ENCODE measurements at places on chromosomes 12 and 14. TPM values are rescaled to one million over a fixed set of nuclear protein-coding genes. Genes with fewer than 3 reads are reported as not detected.
A peak's percentile ranks its signal among the peaks of the same experiment; 100 is the strongest.

DNA sequence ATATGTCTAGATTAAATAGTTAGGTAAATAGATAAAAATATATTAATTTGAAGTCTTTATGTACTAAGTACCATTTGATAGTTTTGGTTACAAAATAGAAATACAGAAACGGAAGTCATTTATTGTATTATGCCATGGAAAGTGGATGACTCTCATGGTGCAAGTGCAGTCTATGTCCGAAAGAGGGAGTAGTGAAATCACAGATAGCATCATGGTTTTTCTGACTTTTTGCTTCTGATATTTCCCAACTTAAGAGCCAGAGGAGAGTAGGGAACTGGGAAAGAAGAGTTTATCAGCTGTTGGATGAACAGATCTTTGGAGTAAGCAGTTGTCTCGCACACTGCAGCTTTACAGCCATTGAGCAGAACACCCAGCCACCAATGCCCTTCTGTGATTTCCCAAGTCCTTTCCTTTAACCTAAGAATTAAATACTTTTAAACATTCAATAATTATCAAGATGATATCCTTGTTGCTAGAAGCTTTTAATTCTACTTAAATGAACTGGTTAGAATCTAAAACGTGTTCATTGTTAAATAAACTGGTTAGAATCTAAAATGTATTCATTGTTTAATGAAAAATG lies 18.4 kb upstream of the SRGAP1 start:
- no peak for DNase-seq

- DNase-seq, result no peak
These were observed 17.3 kb upstream of the CCND2 start for GRCh38 chr12:4256043-4256826.

GRCh38 chr14:31843361-31844091 lies 233.6 kb upstream of the ARHGAP5 start:
- no peak for DNase-seq

DNA sequence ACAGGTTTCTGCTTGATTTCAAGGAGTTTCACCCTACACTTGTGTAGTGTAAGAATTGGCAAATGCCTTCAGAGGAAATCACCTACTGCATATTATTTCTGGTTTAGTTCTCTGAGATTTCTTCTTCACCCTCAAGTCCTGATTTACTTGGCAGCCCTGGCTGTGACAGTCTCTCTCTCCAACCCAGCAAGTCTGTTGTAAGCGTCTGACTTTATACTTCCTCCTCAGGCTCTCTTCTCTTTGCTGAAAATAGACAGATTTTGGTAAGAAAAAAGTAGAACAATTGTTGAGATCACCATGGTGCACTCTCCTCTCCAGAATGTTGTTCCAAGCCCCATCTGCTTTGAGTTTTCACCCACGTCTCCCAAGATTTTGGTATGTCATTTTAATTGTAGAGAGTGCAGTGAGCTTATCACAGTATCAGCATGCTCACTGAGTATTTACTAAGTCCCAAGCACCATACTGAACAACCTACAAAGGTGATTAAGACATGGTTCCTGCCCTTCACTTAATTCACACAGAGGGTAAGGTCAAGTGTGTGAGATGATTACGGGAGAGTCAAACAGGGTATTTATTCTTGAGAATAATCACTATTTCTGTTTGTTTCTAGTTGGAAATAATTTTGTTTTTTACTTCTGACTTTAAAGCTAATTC lies 148.7 kb downstream of the MDGA2 start:
- DNase-seq, result no peak

- no peak for DNase-seq
These were observed 53.5 kb downstream of the FRS2 start for GRCh38 chr12:69523433-69524330.

DNA sequence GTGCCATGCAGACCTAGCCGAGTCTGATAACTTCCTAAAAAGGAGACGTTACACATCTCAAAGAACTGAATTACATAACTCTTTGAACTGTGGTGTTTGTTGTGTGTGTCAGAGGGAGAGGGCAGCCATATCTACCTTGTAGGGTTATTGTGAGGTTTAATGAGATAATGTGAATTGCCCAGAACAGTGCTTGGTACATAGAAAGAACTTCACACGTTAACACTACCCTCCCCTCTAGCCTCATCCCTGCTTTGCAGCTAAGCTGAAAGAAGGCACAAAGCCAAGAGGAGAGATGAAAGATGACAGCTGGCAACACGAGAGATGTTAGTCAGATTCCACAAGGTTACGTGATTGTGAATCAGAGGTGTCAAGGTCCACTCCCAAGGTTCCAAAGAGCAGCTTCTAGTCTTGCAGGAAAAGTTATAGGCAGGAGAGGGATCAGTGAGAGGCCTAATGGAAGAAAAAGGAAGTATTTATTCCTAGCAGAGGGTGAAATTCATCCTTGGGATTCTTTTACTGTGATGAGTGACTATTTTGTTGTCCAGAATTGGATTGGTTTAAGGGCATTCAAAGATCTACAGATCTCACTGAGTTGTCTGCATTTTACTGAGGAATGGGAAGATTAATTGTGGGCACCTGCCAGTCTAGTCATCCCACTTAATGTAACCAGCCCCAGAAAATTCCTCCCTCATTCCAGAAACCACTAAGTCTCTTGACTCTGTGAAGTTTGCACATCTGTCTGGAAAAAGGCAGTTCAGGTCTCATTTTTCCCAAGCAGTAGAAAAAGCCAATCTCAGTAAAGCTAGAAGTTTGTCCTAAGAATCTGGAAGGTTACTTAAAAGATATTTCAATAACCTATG lies 25.9 kb upstream of the WNK1 start:
- peak; percentile 26 for DNase-seq

DNA sequence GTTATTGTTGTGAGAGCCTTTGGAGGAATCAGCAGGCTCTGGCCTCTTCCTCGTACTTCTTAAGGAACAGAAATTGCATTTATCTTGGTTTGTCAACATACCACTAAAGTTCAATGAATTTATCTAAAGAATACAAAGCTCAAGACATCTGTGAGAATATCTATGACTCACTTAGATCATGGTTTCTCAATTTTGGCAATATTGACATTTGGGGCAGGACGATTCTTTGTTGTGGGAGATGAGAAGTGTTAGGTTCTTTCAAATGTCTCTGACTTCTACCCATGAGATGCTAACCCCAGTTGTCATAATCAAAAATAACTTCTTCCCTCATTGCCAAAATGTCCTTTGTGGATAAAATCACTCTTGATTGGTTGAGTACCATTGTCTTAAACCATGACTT lies 1190.3 kb downstream of the GALC start:
- no peak for DNase-seq

DNA sequence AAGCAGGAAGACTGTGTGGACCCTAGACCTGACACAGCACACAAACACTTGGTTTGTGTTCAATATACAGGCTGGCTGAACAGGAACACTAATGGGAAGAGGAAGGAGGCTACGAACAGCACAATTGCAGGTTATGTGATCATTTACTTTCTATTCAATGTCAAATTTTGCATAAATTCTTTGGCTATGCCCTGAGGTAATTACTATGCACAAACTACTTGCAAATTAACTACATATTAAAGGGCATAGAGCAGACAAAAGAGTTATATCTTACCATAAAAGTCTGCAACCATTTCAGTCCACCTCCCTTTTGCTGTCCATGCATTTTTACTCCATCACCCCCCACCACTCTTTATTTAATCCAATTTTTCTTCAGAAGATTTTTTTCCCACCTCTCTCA lies 291.2 kb upstream of the TMTC1 start:
- no peak for DNase-seq

The ANKRD33 gene
- not detected for total RNA-seq

GRCh38 chr12:23185346-23185745 lies 560.4 kb downstream of the ETNK1 start:
- DNase-seq, result no peak

GRCh38 chr12:121218588-121219352 lies 8.8 kb downstream of the P2RX4 start:
- DNase-seq, result no peak

GRCh38 chr12:97907504-97907903 lies 444.9 kb downstream of the RMST start:
- DNase-seq, result no peak

The SIX1 gene
- 76.4 TPM for total RNA-seq

DNA sequence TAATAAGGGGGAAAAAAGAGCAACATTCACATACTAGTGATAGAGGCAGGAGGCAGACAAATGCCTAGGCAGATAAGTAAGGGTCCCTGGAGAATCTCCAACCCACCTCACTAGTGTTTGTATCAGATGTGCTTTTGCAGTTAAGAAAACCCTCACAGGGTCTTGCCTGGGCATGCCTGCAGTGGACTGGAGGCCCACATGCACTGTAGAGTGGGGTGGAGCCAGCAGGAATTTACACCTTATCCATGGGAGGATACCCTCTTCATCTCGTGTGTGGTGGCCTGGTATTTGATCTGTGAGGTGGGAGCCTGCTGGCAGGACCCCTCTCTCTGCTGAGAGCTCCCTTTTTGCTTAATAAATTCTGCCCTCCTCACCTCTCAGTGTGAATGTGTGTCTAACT lies 238.0 kb upstream of the SLC16A7 start:
- no peak for DNase-seq

GRCh38 chr14:54085841-54086240 lies 129.2 kb upstream of the BMP4 start:
- DNase-seq, result no peak

The GNB3 gene
- not detected for total RNA-seq

DNA sequence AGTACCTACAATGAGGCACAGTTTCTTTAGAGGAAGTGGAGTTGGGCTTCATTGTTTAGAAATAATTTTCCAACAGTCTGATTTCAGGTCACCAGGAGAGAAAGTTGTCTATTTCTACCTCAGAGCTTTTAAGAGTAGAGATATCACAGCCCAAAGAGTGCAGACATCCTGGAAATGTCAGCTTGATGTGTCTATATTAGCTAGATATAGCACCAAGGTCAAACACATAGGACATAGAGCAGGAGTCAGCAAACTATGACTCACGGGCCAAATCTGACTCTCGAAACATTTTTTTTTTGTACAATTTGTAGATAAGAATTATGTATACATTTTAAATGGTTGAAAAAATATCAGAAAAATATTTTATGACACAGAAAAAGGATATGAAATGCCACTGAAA lies 53.7 kb downstream of the KCNC2 start:
- no peak for DNase-seq

The PUS1 gene
- total RNA-seq, result 10.4 TPM

The TMEM233 gene
- total RNA-seq, result 32.9 TPM

DNA sequence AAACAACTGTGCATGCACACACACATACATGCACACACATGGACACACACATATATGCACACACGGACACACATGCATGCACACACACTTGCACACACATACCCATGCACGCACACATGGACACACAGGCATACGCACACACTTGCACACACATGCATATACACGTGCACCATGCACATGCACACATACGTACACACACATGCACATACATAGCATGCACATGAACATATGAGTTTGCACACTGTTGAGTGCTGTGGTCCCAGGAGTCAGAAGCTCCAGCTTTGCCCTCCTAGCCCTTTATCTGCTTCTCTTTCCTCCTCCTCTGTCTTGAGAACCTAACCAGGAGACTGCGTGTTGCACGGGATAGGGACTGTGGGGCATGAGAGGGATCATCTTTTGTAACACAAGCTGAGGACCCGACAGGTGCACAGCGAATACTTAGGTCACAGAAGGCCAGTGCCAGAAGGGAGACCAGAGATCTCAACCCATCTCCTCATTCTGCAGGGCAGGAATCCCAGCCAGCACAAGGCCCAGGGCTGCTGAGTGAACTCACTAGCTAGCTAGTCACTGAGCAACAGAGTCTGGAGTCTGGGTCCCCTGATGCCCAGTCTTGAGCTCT lies 3.5 kb upstream of the LRTM2 start:
- DNase-seq, result no peak

The GRIP1 gene
- 0.18 TPM for total RNA-seq

The NOVA1 gene
- 4.0 TPM for total RNA-seq

DNA sequence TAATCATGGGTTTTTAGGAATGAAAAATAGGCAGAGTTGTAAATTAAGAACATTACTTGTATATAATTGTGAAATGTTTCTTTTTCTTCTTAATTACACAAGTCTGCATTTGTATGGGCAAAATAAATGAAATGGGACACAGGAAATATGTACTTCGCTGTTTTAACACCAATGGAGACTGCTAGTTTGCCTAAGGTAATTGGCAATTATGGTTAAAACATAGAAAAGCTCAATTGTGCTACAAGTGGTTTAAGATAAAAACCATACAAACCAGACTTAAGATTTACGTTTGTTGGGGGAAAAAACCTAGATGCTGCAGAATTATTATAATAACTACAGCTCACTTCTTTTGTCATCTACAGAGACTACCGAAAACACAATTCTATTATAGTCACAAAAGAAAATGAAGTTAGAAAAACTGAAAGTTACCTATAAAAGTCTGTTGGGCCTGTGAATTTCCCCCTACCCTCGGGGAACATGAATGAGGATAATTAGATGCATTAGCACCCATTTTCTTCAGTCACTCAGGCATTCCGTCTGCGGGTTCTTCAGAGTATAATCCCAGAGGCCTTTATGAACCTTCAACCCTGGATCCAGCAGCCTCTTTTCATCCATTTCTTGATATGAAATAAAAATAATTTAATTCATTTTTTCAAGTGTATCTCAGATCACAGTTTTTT lies 37.2 kb downstream of the BTBD7 start:
- DNase-seq, result no peak

DNA sequence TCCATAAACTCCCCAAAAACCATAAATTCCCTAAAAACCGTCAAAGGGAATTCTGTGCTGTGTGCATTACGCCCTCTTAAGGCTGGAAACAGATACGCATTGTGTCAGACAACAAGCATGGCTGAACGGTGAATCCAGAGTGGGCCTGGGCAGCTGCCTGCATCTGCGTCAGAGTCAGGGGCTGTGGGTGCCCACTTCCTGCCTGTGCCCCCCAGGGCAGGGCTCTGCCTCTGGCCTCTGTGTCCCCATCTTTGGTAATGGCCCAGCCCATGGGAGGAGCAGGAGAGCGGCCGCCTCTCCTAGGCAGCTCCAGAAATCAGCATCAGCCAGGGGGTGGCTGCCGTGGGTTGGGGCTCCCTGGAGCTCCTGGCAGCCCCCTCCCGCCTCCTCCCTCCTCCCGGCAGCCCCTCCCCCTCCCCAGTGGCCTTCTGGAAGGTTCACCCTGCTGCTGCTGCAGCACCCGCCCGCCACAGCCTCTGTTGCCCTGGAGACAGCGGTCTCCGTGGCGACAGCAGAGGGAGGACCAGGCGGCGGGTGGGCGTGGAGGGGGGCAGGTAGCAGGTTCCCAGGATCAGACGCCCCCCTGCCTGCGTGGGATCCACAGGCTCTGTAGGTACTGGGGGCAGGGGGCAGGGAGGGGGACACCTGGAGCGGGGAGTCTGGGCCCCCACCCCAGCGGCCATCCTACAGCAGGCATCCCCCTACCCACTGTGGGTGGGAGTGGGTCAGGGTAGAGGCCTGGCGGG lies 5.9 kb downstream of the MMP17 start:
- no peak for DNase-seq

GRCh38 chr14:88521818-88522217 lies 33.0 kb downstream of the PTPN21 start:
- no peak for DNase-seq

GRCh38 chr14:100072783-100073346 lies 7.6 kb downstream of the EVL start:
- DNase-seq, result no peak

The TAS2R8 gene
- not detected for total RNA-seq

- no peak for DNase-seq
These were observed 115.4 kb downstream of the ESR2 start for GRCh38 chr14:64178814-64179213.

The RPL10L gene
- total RNA-seq, result not detected

All from gastrocnemius medialis (tissue), 4 donors.